ENCODE measurements at places on chromosomes 4 and X. TPM values are rescaled to one million over a fixed set of nuclear protein-coding genes. Genes with fewer than 3 reads are reported as not detected.

The FAT4 gene
- 6.2 TPM for total RNA-seq

The SPANXN5 gene
- not detected for total RNA-seq

GRCh38 chrX:8981723-8982122 lies 52.2 kb downstream of the FAM9B start:
- DNase-seq = no peak

DNA sequence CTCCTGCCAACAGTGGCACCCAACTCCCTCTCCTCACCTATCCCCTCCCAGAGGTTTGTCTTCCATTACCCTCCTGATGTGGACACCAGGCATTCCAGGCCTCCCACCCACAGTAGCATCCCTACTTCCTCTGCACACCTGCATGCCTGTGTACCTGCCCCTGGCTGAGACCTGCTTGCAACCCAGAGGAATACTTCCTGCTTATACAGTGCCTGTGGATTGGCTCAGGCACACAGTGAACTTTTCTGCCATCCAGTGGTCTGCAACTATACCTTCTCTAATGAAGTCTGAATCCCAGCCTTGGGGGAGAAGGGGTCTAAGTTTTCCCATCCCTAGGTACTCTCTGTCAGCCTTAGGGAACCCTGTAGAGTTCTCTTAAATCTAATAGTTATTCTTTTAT lies 169.9 kb downstream of the IQCM start:
- no peak for DNase-seq

- DNase-seq = no peak
Observed at GRCh38 chrX:108945883-108946523, 209.6 kb upstream of the IRS4 start.

- no peak for DNase-seq
Observed at GRCh38 chr4:530017-530781, 31.2 kb downstream of the PIGG start.

DNA sequence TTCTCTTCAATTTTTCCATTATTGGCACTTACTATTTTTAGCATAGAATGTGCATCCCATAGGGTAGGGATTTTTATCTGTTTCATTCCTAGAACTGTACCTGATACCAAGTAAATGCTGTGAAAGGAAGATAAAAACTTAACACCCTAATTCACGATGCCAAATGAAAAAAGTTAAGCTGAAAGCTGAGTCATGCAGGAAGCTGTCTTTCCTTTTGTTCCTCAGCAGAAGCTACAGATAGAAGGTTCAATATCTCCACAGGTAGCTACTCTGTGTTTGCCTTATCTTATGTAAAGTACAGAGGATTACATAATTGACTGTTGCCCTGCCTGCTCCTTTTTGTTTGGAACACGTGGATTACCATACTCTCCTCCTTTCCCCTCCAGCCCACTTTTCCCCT lies 77.0 kb downstream of the LRP2BP start:
- no peak for DNase-seq

DNA sequence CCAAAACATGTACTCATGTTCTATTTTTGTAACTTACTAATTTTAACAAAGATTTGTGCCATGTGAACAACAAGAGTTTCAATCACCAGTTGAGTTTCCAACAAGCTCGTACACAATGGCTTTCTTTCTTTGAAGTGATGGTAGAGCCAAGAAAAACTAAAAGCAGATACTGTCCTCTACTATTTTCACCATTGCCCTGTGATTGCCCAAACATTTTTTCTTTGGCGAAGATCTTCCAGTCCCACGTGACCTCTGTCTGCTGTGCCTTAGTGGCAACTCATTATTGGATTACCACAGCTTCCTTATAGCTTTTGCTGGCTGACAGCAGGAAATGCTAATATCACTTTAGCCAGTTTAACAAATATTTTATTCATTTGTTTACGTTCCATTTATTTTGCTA lies 1147.1 kb downstream of the STIM2 start:
- no peak for DNase-seq

- DNase-seq = peak; percentile 40
Observed at GRCh38 chr4:46425775-46426400, 36.0 kb upstream of the GABRA2 start.

- DNase-seq = no peak
Observed at GRCh38 chr4:55127521-55127920, 2.1 kb upstream of the KDR start.

All from Right ventricle myocardium superior (tissue), 1 donor.